Stimulated activated CD4-positive, alpha-beta T cell treated with anti-CD3 and anti-CD28 coated beads, Interleukin-4, amount 100 ng/mL, for 4 hours (primary cell): ENCODE measurements at places on chromosomes 4 and X.

GRCh38 chr4:102627831-102628523 is 126.8 kb downstream of the NFKB1 start:
- DNase-seq: no peak

DNA sequence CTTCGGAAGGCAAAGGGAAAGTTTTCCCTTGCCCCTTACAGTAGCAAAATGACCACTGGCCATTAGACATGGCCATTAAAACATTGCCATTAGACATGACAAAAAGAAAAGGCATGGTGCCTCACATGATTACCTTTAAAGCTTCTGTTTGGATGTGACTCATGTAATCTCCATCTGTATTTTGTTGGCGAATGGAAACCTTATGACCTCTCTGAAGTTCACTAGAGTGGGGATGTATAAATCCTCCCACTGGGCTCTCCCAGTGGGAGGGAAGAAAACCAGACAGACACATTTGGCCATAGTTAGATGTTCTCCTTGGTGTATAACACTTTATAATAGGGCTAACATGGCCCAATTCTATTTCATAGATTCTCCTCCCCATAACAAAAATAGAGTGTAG is 152.6 kb downstream of the MAGEB17 start:
- DNase-seq: no peak

DNA sequence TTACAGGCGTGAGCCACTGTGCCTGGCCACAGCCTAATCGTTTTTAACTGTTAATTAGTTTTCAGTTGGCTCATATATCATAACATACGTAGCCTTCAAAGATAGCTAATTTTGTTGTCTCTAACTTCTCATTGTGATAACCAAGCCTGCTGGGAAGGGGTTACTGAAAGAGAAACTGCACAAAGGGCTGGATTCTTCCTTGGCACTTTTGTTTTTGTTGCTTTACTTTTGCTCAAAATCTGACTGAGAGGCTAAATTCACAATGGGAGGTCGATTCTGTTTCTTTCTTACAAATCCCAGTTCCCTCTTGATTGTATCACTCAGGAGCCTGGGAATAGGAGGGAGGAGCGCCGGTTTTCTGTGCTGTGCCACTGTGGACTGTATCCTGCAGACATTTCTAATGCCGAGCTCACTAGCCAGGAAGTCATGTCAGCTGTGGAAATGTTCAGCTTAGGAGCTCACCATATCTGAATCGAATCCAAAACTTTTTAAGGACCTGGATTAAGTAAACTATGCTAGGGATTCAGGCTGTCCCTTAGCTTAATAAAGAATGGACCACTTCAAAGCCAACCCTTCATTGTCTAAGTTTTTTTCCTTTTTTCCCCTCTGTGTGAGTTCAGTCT is 120.5 kb upstream of the FAT1 start:
- no peak for DNase-seq

DNA sequence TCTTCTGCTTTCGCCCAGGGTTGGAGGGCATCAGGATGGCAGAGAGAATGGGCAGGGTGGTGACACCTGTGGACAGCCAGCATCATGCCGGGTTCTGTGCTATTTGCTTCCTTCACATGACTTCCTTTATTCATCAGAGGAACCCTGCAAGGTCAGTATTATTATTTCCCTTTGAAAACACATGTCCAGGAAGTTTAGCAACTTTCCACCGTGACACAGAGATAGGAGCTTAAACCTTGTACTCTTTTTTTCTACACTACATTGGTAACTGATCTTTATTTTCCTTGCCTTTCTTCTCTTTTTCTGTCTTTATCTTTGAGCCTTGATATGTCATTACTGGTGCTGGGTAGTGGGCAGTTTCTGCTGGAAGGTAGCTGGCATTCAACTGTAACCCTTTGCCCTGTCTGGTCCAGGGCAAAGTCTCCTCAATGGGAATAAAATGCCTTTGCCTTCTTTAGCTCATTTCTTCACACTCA is 5.0 kb upstream of the MGST2 start:
- DNase-seq: no peak

DNA sequence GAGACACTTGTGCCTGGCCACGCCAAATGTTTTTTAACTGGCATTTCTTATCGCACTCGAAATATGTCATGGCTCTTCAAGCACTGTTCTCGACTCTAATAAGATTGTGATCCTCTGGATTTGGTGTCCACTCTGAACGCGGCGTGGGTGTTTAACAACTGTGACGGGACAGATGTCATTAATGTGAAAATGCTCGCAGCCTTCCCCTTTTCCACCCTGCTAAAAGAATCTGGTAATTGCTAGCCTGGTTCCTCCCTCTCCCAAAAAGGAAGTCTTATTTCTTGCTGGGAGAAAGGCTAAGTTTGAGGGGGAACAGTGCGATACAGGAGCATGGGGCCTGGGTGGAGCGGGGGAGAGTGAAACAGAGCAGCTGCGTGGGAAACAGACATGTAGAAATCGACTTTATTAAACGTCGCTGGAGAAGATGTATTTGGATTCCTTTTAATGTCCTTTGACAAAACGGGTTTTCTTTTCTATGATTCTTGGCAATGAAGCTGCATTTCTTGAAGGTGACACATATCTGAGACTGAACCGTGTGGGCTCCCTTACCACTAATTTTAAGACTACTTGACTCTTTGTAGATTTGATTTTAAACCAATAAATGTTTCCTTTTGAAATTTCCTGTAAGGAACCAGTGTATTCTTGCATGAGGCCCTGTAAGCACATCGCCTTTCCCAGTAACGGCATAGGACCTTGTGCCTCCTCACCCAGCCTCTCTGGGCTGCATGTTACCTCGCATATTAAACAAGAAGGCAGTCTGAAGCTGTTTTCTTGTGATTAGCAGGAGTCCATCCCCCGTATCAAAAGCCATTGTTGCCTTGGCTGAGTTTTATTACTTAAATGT is 17.8 kb downstream of the TBC1D1 start:
- no peak for DNase-seq

GRCh38 chr4:167842487-167842886 is 249.8 kb upstream of the ANXA10 start:
- DNase-seq: no peak

GRCh38 chr4:39698424-39699009 is 581 bp downstream of the UBE2K start:
- DNase-seq: peak; percentile 25

DNA sequence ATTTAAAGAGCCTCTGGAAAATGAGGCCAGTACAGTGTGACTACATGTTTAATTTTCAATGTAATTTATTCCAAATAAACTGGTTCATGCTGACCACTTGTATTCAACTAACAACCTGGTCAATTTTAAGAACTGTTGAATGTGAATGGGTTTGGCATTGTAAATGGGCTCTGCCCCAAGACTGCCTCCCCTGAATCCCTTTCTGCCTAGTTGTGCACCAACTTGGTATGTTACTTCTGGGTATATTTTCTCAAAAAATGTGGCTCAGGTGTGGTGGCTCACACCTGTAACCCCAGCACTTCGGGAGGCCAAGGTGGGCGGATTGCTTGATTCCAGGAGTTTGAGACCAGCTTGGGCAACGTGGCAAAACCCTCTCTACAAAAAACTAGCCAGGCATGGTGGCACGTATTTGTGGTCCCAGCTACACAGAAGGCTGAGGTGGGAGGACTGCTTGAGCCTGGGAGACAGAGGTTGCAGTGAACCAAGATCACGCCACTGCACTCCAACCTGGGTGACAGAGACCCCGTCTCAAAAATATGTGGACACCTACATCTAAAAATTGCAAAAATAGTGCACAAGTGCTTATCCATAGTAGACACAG is 7.2 kb downstream of the RPL9 start:
- DNase-seq: no peak

DNA sequence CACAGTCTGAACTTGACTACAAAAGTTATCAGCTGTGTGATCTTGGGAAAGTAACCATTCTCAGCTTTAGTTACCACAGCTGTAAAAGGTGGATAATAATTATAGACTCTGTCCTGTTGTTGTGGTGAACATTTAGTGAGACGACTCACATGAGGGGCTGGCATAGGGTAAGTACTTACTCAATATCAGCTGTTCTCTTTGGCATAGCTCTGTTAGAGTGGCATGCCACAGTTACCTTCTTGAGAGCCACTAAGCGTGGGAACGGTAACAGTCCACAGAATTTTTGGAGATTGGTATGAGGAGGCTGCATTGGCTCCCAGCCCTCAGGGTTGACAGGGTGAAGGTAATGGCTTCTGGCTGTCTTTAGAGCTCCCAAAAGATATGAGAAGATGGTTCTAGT is 13.2 kb upstream of the HAND2 start:
- DNase-seq: no peak

GRCh38 chr4:124640022-124640730 is 72.4 kb downstream of the ANKRD50 start:
- DNase-seq: no peak

- no peak for DNase-seq
Measured at GRCh38 chr4:159235779-159236368, 133.0 kb downstream of the RAPGEF2 start.

DNA sequence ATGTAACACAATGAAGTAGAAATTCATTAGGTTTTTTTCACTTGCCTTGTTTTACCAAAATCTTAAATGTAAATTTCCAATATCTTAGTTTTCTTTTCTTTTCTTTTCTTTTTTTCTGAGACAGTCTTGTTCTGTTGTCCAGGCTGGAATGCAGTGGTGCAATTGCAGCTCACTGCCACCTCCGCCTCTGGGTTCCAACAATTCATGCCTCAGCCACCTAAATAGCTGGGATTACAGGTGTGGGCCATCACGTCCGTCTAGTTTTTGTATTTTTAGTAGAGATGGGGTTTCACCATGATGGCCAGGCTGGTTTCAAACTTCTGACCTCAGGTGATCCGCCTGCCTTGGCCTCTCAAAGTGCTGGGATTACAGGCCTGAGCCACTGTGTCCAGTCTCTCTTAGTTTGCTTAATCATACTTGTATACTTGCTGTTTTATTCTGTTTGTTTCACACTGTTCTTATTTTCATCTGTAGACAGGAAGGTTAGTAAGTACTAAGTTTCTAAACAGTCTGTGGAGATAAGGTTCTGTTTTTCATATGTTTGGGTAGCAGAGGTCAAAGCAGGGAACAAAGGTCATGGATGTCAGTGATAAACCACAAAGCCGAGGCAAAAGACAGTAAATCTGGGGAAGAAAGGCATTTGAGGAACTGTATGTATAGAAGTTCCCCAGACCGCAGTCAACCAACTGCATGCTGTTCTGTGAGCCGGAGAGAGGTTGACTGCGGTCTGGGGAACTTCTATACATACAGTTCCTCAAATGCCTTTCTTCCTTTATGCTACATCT is 129.1 kb downstream of the CBR4 start:
- no peak for DNase-seq
